ENCODE measurements at places on chromosomes 16 and 17. TPM values are rescaled to one million over a fixed set of nuclear protein-coding genes. Genes with fewer than 3 reads are reported as not detected.

The MFSD6L gene
- polyA plus RNA-seq = 3.6 TPM

The TUBD1 gene
- polyA plus RNA-seq = 24.2 TPM

The NPIPA7 gene
- polyA plus RNA-seq = 21.4 TPM

The MMP25 gene
- polyA plus RNA-seq = 1.4 TPM

The FCSK gene
- polyA plus RNA-seq = 14.6 TPM

The KCNG4 gene
- 0.03 TPM for polyA plus RNA-seq

The SLC22A31 gene
- 0.63 TPM for polyA plus RNA-seq

The TBC1D3L gene
- polyA plus RNA-seq = 38.8 TPM

The APOH gene
- 0.20 TPM for polyA plus RNA-seq

The ESRP2 gene
- polyA plus RNA-seq = 45.3 TPM

The ST6GALNAC1 gene
- 0.90 TPM for polyA plus RNA-seq

The NT5M gene
- 5.8 TPM for polyA plus RNA-seq

The FNDC8 gene
- polyA plus RNA-seq = 0.32 TPM

The ZNF624 gene
- polyA plus RNA-seq = 11.2 TPM

The PRR15L gene
- polyA plus RNA-seq = 21.6 TPM

The KRTAP4-4 gene
- not detected for polyA plus RNA-seq

The PITPNM3 gene
- 8.2 TPM for polyA plus RNA-seq

The IGFBP4 gene
- polyA plus RNA-seq = 349 TPM

The HP gene
- 0.74 TPM for polyA plus RNA-seq

The TMIGD1 gene
- polyA plus RNA-seq = 0.81 TPM

The SYNGR3 gene
- polyA plus RNA-seq = 2.1 TPM

The KRT25 gene
- not detected for polyA plus RNA-seq

The PLEKHH3 gene
- polyA plus RNA-seq = 17.5 TPM

The LDHD gene
- 9.1 TPM for polyA plus RNA-seq

The KRTAP3-1 gene
- polyA plus RNA-seq = not detected

The CCL11 gene
- 0.43 TPM for polyA plus RNA-seq

The EXOC3L1 gene
- 6.5 TPM for polyA plus RNA-seq

The P2RX5 gene
- polyA plus RNA-seq = 1.3 TPM

The IRX5 gene
- polyA plus RNA-seq = 8.7 TPM

The PAFAH1B1 gene
- polyA plus RNA-seq = 139 TPM

The PRSS36 gene
- polyA plus RNA-seq = 1.4 TPM

The KAT7 gene
- 52.5 TPM for polyA plus RNA-seq

The PRSS8 gene
- polyA plus RNA-seq = 75.3 TPM

The CHP2 gene
- polyA plus RNA-seq = 1.3 TPM

The KRT34 gene
- polyA plus RNA-seq = not detected

The HSPB9 gene
- 0.30 TPM for polyA plus RNA-seq

The SLFN12L gene
- 0.30 TPM for polyA plus RNA-seq

The RAB37 gene
- polyA plus RNA-seq = 6.8 TPM

The CPHXL2 gene
- 0.22 TPM for polyA plus RNA-seq

The LITAFD gene
- 0.36 TPM for polyA plus RNA-seq

The NLK gene
- polyA plus RNA-seq = 53.9 TPM

The ARHGAP23 gene
- polyA plus RNA-seq = 56.8 TPM

The RRAD gene
- polyA plus RNA-seq = 3.3 TPM

The SLC38A8 gene
- polyA plus RNA-seq = not detected

The KRTAP9-8 gene
- polyA plus RNA-seq = not detected

The KIFC3 gene
- 91.4 TPM for polyA plus RNA-seq

The TSPAN10 gene
- polyA plus RNA-seq = 2.6 TPM

The KRT23 gene
- 1.00 TPM for polyA plus RNA-seq

The MT4 gene
- not detected for polyA plus RNA-seq

The PLK1 gene
- polyA plus RNA-seq = 36.4 TPM

The CDRT15L2 gene
- not detected for polyA plus RNA-seq

The TMEM204 gene
- 25.8 TPM for polyA plus RNA-seq

The KRT39 gene
- not detected for polyA plus RNA-seq

The SGCA gene
- 1.7 TPM for polyA plus RNA-seq

The GINS3 gene
- polyA plus RNA-seq = 13.9 TPM

The SLC35G6 gene
- polyA plus RNA-seq = 0.20 TPM

The EVI2B gene
- polyA plus RNA-seq = 2.3 TPM

The SLC16A11 gene
- 0.67 TPM for polyA plus RNA-seq

The CLDN6 gene
- polyA plus RNA-seq = 38.9 TPM

All from renal pelvis (tissue), 12 donors.